ENCODE measurements at places on chromosomes 7 and 10. TPM values are rescaled to one million over a fixed set of nuclear protein-coding genes. Genes with fewer than 3 reads are reported as not detected.

DNA sequence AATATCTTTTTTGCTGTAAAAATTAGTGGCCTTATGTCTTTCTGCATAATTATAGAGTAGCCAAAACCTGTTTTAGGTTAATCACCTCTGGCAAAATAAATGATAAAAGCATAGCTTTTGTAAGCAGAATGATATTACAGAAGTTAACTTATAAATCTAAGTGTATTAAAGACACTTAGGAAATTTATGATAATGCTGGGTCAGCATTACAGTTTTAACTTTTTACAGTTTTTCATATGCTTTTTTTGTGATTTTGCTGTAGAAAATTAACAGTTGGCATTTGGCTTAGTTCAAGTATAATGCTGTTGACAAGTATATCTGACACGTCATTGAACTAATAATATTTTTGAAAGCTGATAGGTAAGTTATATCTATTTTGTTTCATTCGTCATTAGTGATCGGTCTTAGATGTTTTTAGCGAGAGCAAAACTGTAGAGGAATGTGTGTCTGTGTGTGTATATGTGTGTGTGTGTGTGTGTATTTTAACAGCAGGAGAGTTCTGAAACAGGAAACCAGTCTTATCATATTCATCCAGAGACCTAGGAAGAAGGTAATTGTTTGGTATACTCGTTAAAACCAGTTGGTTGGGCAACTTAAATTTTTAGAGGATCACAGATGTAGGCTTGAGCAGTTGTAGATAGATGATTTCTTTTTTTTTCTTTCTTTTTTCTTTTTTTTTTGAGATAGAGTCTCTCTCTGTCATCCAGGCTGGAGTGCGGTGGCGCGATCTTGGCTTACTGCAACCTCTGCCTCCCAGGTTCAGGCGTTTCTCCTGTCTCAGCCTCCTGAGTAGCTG is 15.4 kb downstream of the PTEN start:
- DNase-seq = no peak

Gene STAG3
- total RNA-seq = 2.1 TPM

GRCh38 chr10:86285136-86285790 is 81.3 kb downstream of the GRID1 start:
- no peak for DNase-seq

- DNase-seq = no peak
These were observed 45.5 kb upstream of the RHOBTB1 start for GRCh38 chr10:60989400-60989876.

- DNase-seq = no peak
These were observed 20.3 kb upstream of the GIMAP2 start for GRCh38 chr7:150665089-150665748.

Gene NCAPG2
- total RNA-seq = 3.9 TPM

Gene AFAP1L2
- total RNA-seq = 35.5 TPM

GRCh38 chr7:150400788-150401423 is 21.8 kb downstream of the ZNF775 start:
- no peak for DNase-seq

GRCh38 chr10:74708246-74708645 is 118.2 kb upstream of the KAT6B start:
- DNase-seq = no peak

Gene SLC39A12
- not detected for total RNA-seq

GRCh38 chr10:63496561-63496960 is 24.6 kb upstream of the REEP3 start:
- DNase-seq = no peak

DNA sequence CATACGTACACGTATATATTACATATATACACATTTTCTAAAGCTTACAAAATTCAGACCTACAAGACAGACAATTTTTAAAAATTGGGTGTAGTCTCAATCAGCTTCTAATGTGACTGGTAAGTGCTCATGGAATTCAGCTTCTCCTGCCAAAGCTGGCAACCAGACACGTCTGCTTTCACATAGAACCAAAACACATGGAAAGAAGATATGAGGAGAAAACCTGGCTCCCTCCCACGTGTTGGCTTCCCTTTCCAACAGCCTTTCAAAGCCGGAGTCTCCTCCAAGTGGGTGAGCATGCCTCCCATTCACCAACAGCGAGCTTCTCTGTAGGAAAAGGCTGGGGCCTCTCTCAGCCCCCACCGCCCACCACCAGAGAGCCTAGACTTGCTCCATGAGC is 33.4 kb downstream of the CDCA7L start:
- DNase-seq = no peak

GRCh38 chr10:133016493-133017202 is 71.1 kb upstream of the ADGRA1 start:
- DNase-seq = no peak

GRCh38 chr7:133036289-133036688 is 45.6 kb downstream of the CHCHD3 start:
- no peak for DNase-seq

Gene PNLIPRP2
- total RNA-seq = 161 TPM

- no peak for DNase-seq
These were observed 54.9 kb downstream of the AKAP9 start for GRCh38 chr7:91995391-91996105.

GRCh38 chr10:77152256-77152655 is 485.4 kb downstream of the KCNMA1 start:
- no peak for DNase-seq

DNA sequence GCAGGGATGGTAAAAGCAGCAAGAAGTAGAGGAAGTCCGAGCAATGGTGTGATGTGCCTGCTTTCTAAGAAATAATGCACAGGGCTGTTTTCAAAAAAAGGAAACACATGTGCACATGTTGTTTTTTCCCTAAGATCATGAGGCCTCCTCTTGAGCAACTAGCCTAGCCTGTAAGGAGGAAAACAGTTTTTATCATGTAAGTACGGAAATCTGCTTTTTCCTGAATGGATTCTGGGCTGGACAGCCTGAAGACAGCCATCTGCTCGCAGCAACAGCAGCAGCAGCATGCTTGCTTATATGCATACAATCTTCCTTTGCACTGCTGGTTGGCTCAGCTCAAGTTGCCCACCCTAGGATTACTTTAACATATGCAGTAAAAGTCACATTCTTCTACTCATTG is 87.1 kb downstream of the HIBADH start:
- no peak for DNase-seq

GRCh38 chr10:35827783-35828182 is 185.7 kb upstream of the FZD8 start:
- DNase-seq = no peak

- no peak for DNase-seq
These were observed 350.5 kb upstream of the NPSR1 start for GRCh38 chr7:34307540-34307939.

DNA sequence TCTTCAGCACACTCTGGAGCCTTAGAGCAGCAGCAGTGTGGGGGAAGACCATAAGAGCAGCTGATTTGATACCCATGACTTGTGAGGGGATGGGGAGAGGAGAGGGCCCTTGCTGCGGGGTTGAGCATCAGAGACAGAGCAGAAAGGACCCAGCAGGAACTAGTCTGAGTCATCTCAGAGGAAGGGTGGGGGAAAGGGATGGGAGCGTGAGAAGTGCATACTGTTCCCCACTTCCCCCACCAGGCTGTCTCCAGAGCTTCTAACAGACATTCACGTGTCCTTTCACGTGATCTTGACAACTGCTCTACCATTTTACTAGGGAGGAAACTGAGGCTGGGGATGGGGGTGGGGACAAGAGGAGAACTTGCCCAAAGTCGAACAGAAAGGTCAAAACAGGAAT is 38.7 kb downstream of the FAM241B start:
- DNase-seq = no peak

- DNase-seq = no peak
These were observed at the start of gene INHBA for GRCh38 chr7:41702635-41703371. INHBA (minus strand) TSS chr7:41703090; CDS start chr7:41700374, 2,716 bp downstream.

Gene TRIM74
- 3.2 TPM for total RNA-seq

DNA sequence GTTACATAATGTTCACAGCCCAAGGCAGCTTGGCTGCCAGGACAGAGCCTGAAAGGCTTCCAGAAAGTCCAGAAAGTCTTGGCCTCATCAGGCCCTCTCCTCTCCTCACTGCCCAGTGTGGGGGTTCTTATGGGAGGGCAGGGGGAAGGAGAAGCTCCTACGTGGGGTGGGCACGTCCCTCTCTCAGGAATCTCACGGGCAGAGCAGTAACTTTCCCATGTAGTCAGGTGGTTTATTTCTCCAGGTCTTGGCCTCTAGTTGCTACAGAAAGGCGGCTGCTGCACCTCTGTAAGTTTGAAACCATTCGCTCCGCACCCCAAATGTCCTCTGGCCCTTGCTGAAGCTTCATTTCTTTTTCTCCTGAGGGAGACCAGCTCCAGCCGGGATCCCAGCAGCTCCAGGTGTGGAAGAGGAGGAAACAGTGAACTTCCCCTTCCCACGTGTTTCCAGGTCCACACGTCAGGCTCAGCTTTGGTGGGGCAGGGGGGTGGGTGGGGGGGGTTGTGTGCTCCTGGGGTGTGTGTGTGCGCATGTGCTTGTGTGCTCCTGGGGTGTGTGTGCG is 320.3 kb downstream of the WDR37 start:
- no peak for DNase-seq

Gene DYNC1I1
- 1.9 TPM for total RNA-seq

DNA sequence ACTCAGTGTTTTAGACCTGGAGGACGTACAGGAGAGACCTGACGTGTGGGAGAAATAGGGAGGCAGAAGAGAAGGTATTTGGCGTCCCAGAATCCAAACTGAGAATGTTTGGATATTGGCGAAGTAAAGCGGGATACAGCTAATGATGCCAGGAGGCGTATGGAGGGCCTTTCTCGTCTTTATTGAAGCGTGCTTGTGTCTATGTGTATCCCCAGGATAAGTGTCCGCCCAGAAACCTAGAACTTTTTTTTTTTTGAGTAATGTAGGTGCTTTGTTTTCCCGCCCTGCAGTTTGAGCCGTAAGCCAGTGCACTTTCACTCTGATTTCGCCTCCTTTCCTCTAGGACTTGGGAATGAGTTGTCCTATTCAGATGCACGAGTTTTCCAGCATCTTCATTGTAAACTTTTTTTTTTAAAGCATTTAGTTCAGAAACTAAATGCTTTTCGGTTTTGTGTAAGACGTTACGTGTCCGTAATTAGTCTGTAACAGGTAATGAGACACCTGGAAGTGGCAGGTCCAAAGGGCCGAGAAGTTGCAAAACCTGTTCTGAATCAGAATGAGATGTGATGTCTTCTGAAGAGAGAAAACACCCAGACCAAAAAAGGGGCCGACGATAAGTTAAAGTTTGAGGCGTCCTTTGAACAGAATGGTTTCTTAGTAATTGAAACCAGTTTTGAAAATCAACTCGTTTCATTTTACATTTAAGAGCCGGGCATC is 746 bp downstream of the ARL5B start:
- no peak for DNase-seq

Gene CPVL
- 6.3 TPM for total RNA-seq

Gene VSTM4
- total RNA-seq = 4.2 TPM

DNA sequence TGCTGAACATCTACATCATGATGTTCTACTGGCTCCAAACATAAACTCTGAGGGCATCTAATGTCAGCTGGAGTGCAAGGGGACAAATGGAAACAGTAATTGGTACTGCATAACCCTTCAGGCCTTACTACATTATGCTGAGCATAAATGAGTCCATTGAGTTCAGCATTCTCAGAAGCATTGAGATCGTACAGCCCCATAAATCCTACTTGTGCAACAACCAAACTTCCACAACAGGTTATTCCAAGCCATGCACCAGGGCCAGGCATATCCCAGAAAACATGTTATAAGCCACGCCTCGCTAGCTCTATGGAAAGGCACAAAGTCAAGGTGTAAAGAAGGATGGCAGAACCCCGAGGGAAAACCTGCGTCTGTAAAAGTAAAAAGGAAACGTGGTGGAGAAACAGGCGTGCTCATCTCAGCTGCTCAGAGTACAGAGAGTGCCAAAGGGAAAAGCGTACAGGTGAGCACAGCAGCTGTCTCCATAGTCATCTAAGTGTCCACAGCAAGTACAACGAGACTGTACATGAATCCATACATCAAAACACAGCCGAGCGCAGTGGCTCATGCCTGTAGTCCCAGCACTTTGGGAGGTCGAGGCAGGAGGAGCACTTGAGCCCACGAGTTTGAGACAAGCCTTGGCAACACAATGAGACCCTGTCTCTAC is 124.6 kb downstream of the PARD3 start:
- DNase-seq = no peak

Gene NACAD
- total RNA-seq = 5.0 TPM

DNA sequence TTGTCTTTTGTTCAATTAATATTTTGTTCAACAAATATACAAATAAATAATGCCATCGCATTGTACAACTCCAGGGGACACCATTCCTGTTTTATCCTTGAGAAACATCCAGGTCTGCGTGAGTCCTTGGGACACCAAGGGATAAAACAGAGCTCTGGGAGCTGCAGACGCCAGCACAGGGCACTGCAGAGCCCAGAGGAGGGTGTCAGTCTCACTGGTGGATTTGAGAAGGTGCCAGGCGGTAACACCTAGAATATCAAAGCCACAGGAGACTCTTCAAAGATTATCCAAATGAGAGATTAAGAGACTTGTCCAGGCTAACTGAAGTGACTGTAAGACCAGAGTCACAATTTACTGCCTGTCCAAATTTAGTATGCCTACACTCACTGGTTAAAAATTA is 55.3 kb downstream of the TEX36 start:
- DNase-seq = no peak

DNA sequence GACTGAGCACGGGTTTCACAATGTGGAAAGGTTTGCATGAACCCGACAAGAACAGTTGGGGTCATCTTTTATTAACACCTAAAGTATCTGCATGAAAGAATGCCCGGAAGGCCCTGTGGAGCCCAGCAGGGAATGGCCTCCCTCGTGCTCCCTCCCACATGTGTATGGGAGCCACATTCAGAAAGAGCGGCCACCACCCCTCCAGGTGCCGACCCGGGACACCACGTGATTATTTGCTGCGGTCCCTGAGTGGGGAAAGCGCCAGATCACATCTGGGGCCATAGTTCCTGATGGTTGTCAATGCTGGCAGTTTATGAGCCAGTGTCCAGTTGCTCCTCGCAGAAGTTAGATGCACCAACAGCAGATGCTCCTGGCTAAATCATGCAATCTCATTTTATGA is 571.4 kb downstream of the TCERG1L start:
- DNase-seq = no peak

- no peak for DNase-seq
These were observed 111.2 kb downstream of the VIPR2 start for GRCh38 chr7:159033473-159033825.

DNA sequence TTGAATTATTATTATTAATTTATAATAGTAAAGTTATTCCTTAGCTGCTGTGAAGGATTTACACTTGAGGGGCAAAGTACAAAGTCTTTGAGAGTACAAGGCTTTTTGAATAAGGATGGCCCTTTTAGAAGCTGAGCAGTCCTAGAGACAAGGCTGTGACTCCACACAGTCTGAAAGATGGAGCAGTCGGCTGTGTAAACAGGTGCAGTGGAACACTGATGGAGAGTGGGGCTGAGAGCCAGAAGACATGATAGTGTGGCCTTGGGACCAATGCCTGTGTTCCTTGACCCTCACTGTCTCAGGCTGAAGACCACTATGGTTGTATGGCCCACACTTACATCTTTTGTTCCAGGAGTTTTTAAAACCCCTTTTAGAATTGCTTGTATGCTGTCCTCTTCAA is 311.2 kb upstream of the PHF14 start:
- no peak for DNase-seq

- no peak for DNase-seq
These were observed 8.7 kb downstream of the INMT start for GRCh38 chr7:30760514-30761213.

Gene AEBP1
- total RNA-seq = 37.1 TPM

Gene SFXN4
- 22.8 TPM for total RNA-seq

Gene SUFU
- total RNA-seq = 8.5 TPM

GRCh38 chr7:88366845-88367244 is 60.2 kb upstream of the STEAP4 start:
- no peak for DNase-seq
